ENCODE measurements at places on chromosomes 2 and 18. TPM values are rescaled to one million over a fixed set of nuclear protein-coding genes. Genes with fewer than 3 reads are reported as not detected.

- DNase-seq, result no peak
Observed at GRCh38 chr18:61329398-61329797, 3.8 kb upstream of the CDH20 start.

Gene IL1RL1
- 0.31 TPM for total RNA-seq

GRCh38 chr2:51997571-51997970, 965.6 kb upstream of the NRXN1 start:
- DNase-seq, result no peak

GRCh38 chr2:28901202-28901601, 6.7 kb downstream of the WDR43 start:
- DNase-seq, result no peak

Gene ANKMY1
- 5.6 TPM for total RNA-seq

GRCh38 chr18:71011389-71011788, 722.5 kb downstream of the SOCS6 start:
- DNase-seq, result no peak

All from muscle of leg (tissue), 16 donors.